ENCODE measurements at places on chromosomes 5 and 9. TPM values are rescaled to one million over a fixed set of nuclear protein-coding genes. Genes with fewer than 3 reads are reported as not detected.

- no peaks in the 10 kb centered on the region for H3K27me3 ChIP-seq
- H3K4me3 ChIP-seq, result no peak overlapping the region
- H3K27ac ChIP-seq, result no peak overlapping the region
- no peak for DNase-seq
- H3K36me3 ChIP-seq, result no peaks in the 10 kb centered on the region
Measured at GRCh38 chr5:145101246-145101645, 733.9 kb downstream of the PRELID2 start.

- no peak for DNase-seq
- H3K27me3 ChIP-seq, result no peaks in the 10 kb centered on the region
- no peak overlapping the region for H3K27ac ChIP-seq
- H3K36me3 ChIP-seq, result no peaks in the 10 kb centered on the region
- H3K4me1 ChIP-seq, result no peaks in the 10 kb centered on the region
Measured at GRCh38 chr9:17789316-17789715, 210.4 kb downstream of the SH3GL2 start.

DNA sequence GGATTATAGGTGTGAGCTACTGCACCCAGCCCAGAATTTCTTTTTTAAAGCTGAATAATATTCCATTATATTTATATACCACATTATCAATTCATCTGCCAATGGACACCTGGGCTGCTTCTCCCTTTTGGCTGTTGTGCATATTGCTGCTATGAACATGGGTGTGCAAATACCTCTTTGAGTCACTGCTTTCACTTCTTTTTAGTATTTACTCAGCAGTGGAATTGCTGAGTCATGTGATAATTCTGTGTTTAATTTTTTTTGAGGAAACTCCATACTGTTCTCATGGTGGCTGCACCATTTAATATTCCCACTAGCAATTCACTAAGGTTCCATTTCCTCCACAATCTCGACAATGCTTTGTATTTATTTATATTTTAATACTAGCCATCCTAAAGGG is 36.1 kb upstream of the KIF4B start:
- no peaks in the 10 kb centered on the region for H3K27me3 ChIP-seq
- H3K4me1 ChIP-seq, result no peaks in the 10 kb centered on the region
- no peak overlapping the region for H3K4me3 ChIP-seq
- DNase-seq, result no peak
- H3K36me3 ChIP-seq, result no peaks in the 10 kb centered on the region

Gene CFAP157
- 0.61 TPM for total RNA-seq

GRCh38 chr9:136409557-136410455 is 608 bp downstream of the ENTR1 start:
- H3K36me3 ChIP-seq, result no peaks in the 10 kb centered on the region
- H3K4me3 ChIP-seq, result peak overlapping the region; percentile 91
- H3K4me1 ChIP-seq, result peaks cover 13% of the 10 kb centered on the region
- peak overlapping the region; percentile 70 for H3K27ac ChIP-seq

DNA sequence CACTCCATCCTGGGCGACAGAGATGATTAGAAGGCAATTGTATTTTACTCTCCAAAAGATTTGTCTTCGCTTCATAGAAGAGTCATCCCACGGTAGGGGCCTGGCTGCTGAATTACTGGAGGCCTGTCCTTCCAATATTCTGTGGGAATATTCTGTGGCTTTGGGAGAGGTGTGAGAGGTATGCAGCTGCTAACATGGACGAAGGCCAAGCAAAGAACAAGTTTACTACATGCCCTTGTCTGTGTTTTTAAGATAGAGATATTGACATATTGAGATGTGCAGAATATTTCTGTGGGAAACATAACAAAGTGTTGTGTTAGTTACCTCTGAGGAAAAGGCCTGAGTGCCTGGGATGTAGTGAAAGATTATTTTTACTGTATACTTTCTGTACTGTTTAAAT is 71.8 kb upstream of the SMIM15 start:
- DNase-seq, result no peak
- H3K27me3 ChIP-seq, result no peaks in the 10 kb centered on the region
- no peaks in the 10 kb centered on the region for H3K4me1 ChIP-seq
- H3K27ac ChIP-seq, result no peak overlapping the region
- H3K4me3 ChIP-seq, result no peak overlapping the region
- no peaks in the 10 kb centered on the region for H3K36me3 ChIP-seq

Gene PCDHA3
- total RNA-seq, result 17.9 TPM

GRCh38 chr5:124956471-124957029 is 210.1 kb upstream of the ZNF608 start:
- H3K36me3 ChIP-seq, result no peaks in the 10 kb centered on the region
- H3K4me3 ChIP-seq, result no peak overlapping the region
- H3K27ac ChIP-seq, result no peak overlapping the region
- H3K27me3 ChIP-seq, result no peaks in the 10 kb centered on the region

DNA sequence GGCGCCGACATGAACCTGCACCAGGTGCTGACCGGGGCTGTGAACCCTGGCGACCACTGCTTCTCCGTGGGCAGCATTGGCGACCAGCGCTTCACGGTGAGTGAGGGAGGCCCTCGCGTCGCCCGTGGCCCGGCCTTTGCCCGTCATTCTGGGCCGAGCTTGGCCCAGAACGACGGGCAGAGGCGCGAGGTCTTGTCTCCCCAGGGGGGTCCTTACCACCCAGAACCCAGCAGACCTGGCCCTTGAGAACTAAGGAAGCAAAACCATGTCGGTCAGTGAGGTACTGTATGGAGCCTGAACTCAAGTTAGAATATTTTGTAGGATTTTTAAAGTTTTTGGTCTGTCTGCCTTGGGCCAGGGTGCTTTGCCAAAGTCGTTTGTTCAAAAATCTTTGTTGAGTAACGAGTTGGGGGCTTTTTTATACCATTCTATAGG is 691 bp downstream of the DMXL1 start:
- H3K4me1 ChIP-seq, result peaks cover 3% of the 10 kb centered on the region
- H3K4me3 ChIP-seq, result peak overlapping the region; percentile 87
- H3K27me3 ChIP-seq, result peaks cover 5% of the 10 kb centered on the region
- peak overlapping the region; percentile 63 for H3K27ac ChIP-seq

Gene CPLANE1
- total RNA-seq, result 37.6 TPM

- no peak overlapping the region for H3K27ac ChIP-seq
- no peak for DNase-seq
- peaks cover 7% of the 10 kb centered on the region for H3K36me3 ChIP-seq
- H3K4me3 ChIP-seq, result no peak overlapping the region
Measured at GRCh38 chr5:142015781-142016533, 3.1 kb upstream of the GNPDA1 start.

GRCh38 chr9:136564379-136564988 is 18.6 kb upstream of the NOTCH1 start:
- H3K36me3 ChIP-seq, result peaks cover 7% of the 10 kb centered on the region
- H3K4me1 ChIP-seq, result peaks cover 7% of the 10 kb centered on the region
- no peak overlapping the region for H3K4me3 ChIP-seq

- DNase-seq, result peak; percentile 23
- peaks cover 25% of the 10 kb centered on the region for H3K27me3 ChIP-seq
- peak overlapping the region; percentile 94 for H3K4me3 ChIP-seq
- peaks cover 34% of the 10 kb centered on the region for H3K4me1 ChIP-seq
- no peaks in the 10 kb centered on the region for H3K36me3 ChIP-seq
Measured at GRCh38 chr5:88675168-88675707, 207.7 kb downstream of the MEF2C start.

GRCh38 chr5:101346447-101346846 is 443.4 kb upstream of the ST8SIA4 start:
- no peaks in the 10 kb centered on the region for H3K36me3 ChIP-seq
- peaks cover 3% of the 10 kb centered on the region for H3K27me3 ChIP-seq
- H3K27ac ChIP-seq, result no peak overlapping the region
- H3K4me1 ChIP-seq, result peaks cover 3% of the 10 kb centered on the region
- no peak for DNase-seq

Gene ENTPD8
- 1.0 TPM for total RNA-seq

- H3K27ac ChIP-seq, result no peak overlapping the region
- no peak for DNase-seq
- no peak overlapping the region for H3K4me3 ChIP-seq
Measured at GRCh38 chr5:50553560-50553984, 112.5 kb upstream of the EMB start.

Gene CDH12
- 23.5 TPM for total RNA-seq

- peaks cover 34% of the 10 kb centered on the region for H3K4me1 ChIP-seq
- H3K4me3 ChIP-seq, result no peak overlapping the region
- peaks cover 3% of the 10 kb centered on the region for H3K27me3 ChIP-seq
- H3K36me3 ChIP-seq, result no peaks in the 10 kb centered on the region
Measured at GRCh38 chr9:36976371-36977030, 57.6 kb downstream of the PAX5 start.

Gene DNM1
- 276 TPM for total RNA-seq

DNA sequence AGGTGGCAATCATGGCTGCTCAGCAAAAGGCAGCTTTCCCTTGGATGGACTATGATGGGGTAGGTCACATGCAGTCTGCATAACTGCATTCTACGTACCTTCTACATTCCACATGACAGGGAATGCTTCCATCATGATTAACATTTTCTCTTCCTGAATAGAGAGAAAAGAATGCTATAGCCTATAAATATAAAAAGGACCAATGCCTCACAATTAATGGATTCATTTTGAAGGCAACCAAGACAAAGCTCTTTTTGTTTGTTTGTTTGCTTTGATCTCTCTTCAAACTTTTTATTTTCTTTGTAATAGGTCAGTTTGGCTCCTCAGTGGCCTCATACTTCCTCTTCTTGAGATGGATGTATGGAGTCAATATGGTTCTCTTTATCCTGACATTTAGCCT is 201.3 kb downstream of the ALDH1A1 start:
- DNase-seq, result no peak
- H3K36me3 ChIP-seq, result no peaks in the 10 kb centered on the region
- H3K27ac ChIP-seq, result no peak overlapping the region
- no peaks in the 10 kb centered on the region for H3K27me3 ChIP-seq

- no peak overlapping the region for H3K4me3 ChIP-seq
- DNase-seq, result no peak
- H3K27me3 ChIP-seq, result peaks cover 2% of the 10 kb centered on the region
Measured at GRCh38 chr5:57316798-57317327, 143.0 kb downstream of the GPBP1 start.

GRCh38 chr9:111945216-111945615 is 48.6 kb downstream of the UGCG start:
- no peak overlapping the region for H3K4me3 ChIP-seq
- H3K4me1 ChIP-seq, result peaks cover 3% of the 10 kb centered on the region
- no peaks in the 10 kb centered on the region for H3K36me3 ChIP-seq
- no peaks in the 10 kb centered on the region for H3K27me3 ChIP-seq
- H3K27ac ChIP-seq, result no peak overlapping the region

GRCh38 chr5:44233691-44234090 is 155.5 kb downstream of the FGF10 start:
- no peaks in the 10 kb centered on the region for H3K36me3 ChIP-seq
- H3K27ac ChIP-seq, result no peak overlapping the region
- no peaks in the 10 kb centered on the region for H3K4me1 ChIP-seq
- H3K4me3 ChIP-seq, result no peak overlapping the region
- DNase-seq, result no peak

DNA sequence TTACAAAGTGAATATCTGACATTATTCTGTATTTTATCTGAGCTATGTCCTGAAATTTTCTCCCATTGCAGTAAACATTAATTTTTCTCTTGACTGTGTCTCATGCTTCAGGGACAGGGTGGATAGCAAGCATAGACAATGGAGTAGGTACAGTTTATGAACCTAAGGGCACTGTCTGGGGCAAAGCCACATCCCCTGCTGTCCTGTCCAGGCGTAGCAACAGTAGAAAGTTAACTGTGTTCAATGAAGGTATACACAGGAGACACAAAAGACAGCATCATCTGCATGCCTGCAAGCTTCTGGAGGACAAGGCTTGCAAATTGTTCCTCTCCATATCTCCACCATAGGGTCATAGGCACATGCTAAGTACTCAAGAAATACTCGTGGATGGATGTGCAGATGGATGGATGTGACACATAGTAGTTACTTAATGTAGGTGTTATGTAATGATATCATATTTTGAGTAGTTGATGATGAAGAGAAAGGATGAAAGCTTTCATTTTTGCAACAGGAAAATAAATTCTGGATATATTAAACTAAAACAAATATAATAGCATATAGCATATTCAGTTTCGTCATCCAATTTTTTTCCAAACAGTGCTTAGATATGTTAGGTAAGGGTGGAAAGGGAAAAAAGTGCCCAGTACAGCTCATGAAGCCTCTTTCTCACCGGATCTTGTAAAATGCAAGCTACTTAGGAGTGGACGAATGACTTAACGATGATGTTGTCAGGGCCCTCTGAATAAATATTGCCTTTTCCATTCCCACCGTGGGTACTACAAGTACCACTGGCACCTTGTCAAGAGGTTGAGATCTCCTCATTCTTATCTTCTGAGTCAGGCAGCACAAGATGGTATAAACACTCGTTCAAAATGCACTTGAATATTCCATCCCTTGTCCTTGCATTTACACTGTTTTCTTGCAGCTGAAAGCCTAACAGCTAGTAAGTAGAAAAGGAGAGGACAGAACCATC is 19.9 kb upstream of the ZSWIM6 start:
- H3K27ac ChIP-seq, result no peak overlapping the region
- H3K36me3 ChIP-seq, result no peaks in the 10 kb centered on the region
- H3K4me3 ChIP-seq, result no peak overlapping the region
- H3K4me1 ChIP-seq, result no peaks in the 10 kb centered on the region

GRCh38 chr5:112706446-112707016 is 31.2 kb upstream of the APC start:
- peak overlapping the region; percentile 92 for H3K27ac ChIP-seq
- H3K27me3 ChIP-seq, result peaks cover 9% of the 10 kb centered on the region
- H3K4me1 ChIP-seq, result peaks cover 32% of the 10 kb centered on the region
- DNase-seq, result no peak
- no peaks in the 10 kb centered on the region for H3K36me3 ChIP-seq

- H3K4me3 ChIP-seq, result peak overlapping the region; percentile 88
- DNase-seq, result no peak
- peaks cover 2% of the 10 kb centered on the region for H3K27me3 ChIP-seq
- peaks cover 60% of the 10 kb centered on the region for H3K4me1 ChIP-seq
- peak overlapping the region; percentile 28 for H3K27ac ChIP-seq
- no peaks in the 10 kb centered on the region for H3K36me3 ChIP-seq
Measured at GRCh38 chr9:16727452-16728136, 142.9 kb downstream of the BNC2 start.

GRCh38 chr9:124350494-124351263 is 64.6 kb downstream of the PSMB7 start:
- peak overlapping the region; percentile 37 for H3K4me3 ChIP-seq
- no peaks in the 10 kb centered on the region for H3K36me3 ChIP-seq
- peaks cover 10% of the 10 kb centered on the region for H3K27me3 ChIP-seq
- H3K27ac ChIP-seq, result peak overlapping the region; percentile 75
- no peak for DNase-seq

Gene ZNF454
- 9.3 TPM for total RNA-seq

- no peaks in the 10 kb centered on the region for H3K36me3 ChIP-seq
- no peaks in the 10 kb centered on the region for H3K4me1 ChIP-seq
- no peak overlapping the region for H3K27ac ChIP-seq
- no peak for DNase-seq
Measured at GRCh38 chr5:6108981-6109825, 269.1 kb downstream of the MED10 start.

DNA sequence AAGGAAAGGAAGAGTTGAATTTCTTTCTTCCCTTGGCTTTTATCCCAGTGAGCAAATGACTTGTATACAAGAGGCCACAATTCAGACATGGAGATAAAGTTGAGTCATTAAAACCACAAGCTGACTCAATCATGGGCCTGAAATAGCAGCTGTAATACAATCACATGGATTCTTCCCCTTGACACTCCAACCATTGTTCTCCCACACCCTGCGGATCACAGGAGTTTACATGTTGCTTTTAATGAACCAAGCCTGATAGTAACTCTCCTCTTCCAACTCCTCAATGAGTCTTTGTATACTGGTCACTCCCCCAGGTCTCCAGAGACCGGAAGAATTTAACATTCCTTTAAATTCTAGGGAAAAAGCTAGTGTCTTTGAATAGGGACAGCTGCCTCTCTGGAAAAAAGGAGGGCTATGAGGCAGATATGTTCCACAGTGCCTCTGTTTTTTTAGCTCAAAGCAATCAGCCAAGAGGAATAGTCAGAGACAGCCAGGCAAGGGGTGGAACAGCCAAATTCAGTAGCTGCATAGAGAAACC is 32.4 kb downstream of the PCDHGC5 start:
- peaks cover 3% of the 10 kb centered on the region for H3K36me3 ChIP-seq
- H3K27me3 ChIP-seq, result peaks cover 3% of the 10 kb centered on the region
- H3K27ac ChIP-seq, result no peak overlapping the region

Gene AP3S1
- 131 TPM for total RNA-seq
